Activated CD4-positive, alpha-beta T cell treated with anti-CD3 and anti-CD28 coated beads for 24 hours (primary cell): ENCODE measurements at places on chromosomes 12 and 14.

- DNase-seq = no peak
Observed at GRCh38 chr12:57097554-57097835, 8.6 kb downstream of the NAB2 start.

DNA sequence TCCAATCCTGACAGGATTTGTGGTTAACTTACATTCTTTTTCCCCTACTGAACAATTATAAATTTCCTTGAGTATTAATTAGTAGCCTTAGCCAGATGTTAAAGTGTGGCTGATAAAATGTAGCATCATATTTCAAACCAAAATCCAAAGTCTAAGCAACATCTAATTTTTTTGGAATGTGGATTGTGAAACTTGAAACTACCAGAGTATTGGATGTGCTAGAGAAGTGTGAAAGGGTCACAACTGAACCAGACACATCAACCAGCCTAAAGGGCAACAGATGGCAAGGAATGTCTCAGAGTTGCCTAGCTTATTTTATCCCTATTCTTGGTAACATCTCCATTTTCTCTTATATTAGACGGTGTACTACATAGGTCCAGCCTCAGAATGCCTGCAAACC, 153.1 kb upstream of the DCN start:
- no peak for DNase-seq

DNA sequence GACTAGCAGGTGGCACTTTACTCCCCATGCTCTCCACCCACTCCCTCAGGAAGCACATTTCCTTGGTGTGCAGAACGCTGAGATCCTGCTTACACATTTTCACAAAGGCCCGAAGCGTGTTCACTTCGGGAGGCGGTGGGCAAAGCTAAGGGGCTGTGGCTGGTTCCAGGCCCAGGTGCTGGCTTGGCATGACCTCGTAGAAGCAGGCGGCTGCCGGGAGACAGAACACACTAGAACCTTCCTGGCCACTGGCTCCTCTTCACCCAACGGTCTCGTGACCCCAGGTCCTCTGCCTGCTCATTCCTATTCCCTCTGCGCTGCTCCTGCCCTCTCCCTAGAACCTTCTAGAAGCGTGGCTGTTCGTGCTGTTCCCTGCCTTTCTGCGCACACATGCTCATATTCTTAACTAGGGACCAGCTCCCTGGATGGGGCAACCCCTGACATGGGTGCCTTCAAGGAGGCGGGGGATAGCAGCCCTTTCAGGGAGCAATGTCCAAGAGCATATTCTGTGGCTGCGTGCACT, 43.3 kb downstream of the ATP23 start:
- DNase-seq = no peak

GRCh38 chr12:104689635-104690034, 232.9 kb downstream of the CHST11 start:
- no peak for DNase-seq

- no peak for DNase-seq
Observed at GRCh38 chr12:80702889-80703805, 4.3 kb upstream of the MYF6 start.

GRCh38 chr14:27243365-27243764, 645.5 kb upstream of the NOVA1 start:
- DNase-seq = no peak

DNA sequence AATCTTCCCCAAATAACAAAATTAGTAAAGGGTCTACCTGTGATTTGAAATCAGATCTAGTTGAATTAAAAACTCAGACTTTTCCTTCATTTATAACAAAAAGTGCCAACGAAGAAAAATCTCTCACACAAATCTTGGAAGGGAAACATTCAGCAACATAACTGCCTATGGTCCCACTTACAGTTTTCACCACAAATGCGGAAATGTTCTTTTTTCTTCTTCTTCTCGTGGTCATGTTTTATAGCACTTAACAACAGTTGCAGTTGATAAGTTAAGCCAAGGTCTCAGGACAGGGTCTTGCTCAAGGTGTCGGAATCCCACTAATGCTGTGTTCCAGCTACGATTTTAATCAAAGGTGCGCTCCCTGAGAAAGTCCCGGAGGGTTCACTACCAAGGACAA, 10.1 kb downstream of the RNASE6 start:
- no peak for DNase-seq

- DNase-seq = no peak
Observed at GRCh38 chr12:120323772-120324171, 3.8 kb downstream of the PLA2G1B start.

DNA sequence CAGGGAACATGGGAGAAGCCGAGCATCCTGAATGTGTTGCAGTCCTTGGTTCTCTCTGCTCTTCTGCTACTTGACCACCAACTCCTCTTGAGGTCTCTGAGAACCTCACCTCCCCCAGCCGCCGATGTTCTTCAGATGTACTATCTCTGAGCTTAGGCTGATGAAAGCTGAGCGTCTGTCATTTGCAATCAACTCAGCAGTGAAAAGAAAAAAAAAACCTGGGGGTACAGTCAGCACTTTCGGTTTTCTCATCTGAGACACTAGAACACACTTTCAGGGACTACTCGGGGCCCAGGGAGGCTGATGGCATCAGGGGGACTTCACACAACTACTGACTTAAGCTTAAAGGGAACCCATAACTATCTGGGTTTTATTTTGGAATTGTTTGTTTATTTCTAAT, 9.6 kb upstream of the FLVCR2 start:
- DNase-seq = no peak

DNA sequence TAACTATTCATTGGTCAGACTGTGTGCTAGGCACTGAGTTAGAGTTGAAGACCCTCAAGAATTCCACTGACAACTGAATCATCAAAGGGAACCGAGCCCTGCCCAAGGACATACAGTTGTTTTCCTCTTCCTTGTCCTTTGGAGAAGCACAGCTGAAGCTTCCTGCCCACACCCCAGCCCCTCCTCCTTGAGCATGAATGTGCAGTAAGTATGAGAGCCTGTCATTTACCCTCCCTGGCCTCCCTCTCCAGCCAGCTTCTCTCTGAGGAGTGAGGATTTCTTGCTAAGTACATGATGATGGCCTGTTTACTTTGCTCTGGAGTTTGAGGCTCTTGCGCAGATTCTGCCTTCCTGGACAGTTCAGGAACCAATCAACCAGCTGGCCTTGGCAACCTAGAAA, 235.2 kb downstream of the CACNA1C start:
- DNase-seq = no peak

DNA sequence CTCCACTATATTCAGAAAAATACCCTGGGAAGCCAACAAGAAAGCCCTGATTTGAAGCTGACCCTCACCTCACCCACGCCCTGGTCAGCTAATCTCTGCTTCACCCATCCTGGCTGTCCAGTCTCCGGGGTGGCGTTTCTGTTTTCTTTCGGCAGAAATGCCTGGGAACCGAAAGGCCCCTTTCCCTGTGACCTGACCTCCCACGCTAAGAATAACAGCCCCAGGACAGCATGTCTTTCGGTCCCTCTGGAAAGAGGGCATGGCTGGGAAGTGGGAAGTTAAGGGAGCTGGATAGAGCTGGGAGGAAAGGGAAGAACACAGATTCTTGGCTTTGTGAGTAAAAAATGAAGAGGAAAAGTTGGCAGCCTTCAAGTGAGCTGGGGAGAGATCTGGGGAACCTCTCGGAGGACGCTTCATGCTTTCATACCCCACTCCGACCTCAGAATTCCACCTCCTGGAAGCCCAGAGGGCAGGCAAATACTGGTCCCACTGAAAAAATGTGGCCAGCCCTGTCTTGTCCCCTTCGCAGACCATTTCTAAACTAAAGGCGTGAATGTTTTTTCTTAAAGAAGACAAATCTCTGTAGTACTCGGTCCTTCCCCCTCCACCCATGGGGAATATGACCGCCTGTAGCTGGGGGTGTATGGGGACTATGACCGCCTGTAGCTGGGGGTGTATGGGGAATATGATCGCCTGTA, 163.0 kb upstream of the FKBP4 start:
- DNase-seq = no peak

DNA sequence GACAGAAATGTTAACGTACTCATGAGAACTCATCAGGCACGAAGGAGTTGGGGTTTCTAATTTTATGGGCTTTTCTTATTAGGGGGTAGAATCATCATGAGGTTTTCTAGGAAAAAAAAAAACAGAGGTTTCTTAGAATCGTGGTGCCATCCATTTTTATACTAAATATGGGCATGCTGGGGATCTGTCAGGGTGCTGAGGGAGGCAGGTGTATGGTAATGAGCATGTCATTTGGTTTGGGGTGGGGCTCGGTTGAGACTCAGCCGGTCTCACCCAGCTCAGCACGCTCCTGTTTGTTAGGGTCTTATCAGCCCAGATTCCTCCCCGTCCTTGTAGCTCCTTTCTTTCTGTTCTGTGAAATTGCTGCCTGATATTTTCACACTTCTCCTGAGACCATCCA, 98.2 kb downstream of the DICER1 start:
- DNase-seq = no peak

- DNase-seq = no peak
Observed at GRCh38 chr12:109494348-109494881, 17.0 kb downstream of the UBE3B start.
